ENCODE measurements at places on chromosomes 6 and 20.

DNA sequence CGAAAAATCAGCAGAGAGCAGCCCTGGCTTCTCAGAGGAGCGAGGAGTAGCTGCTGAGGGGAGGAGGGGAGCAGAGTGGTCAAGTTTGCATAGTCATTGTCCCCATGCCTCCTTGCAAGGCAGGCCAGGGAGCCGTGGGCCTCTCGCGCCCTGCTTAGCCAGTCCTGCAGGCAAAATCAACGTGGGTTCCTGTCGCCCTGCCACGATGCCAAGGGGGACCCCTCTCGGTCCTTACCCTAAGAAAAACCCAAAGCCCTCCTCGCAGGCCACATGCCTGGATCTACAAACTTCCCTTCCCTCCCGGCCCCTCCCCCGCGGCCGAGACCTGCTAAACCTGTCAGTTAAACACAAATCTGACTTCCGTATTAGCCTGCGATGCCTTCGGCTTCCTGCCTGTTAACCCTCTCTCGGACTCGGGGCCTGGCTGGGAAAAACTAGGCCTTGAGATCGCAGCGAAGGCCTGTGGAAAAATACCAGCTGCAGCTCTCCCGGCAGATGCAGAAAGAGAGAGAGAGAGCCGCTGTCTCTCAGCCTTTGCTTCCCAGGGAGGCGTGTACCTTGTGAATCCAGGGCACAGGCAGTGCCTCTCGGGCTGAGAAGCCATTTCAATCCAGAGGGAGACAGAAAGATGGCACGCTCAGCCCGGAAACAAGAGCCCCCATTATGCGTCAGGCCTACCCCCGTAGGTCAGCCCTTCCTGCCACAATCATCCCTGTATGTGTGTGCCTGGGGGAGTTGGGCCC is 968 bp upstream of the ZMYND8 start:
- peak; percentile 82 for DNase-seq

DNA sequence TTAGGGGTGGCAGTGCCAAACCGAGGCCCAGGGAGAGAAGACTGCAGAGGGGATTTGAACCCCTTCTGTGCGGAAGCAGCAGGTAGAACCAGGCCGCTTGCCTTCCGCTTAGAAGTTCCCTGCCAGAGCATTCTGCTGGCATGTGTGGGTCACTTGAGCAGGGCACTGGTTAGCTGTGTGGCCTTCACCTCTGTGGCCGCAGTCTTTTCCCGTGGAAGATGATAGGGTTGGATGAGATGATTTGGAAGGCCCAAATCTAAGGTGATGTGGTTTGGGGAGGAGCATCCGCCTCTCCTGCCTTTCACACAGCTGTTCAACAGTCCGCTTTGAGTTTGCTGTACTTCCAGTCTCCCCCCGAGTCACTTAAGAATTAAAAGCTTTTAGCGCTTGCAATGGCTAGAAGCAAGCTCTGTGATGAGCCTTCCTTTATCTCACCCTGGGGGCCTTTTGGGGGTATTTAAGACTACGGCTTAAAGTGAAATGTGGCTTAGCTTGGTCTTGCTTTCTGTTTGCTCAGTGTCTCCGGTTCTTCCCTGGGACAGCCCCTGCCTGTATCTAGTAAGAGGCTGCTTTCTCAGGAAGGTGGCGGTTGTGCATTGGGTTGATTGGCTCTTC is 743 bp downstream of the CMTR1 start:
- peak; percentile 64 for DNase-seq

- peak; percentile 63 for DNase-seq
Observed at GRCh38 chr20:39264506-39265172, 302.5 kb downstream of the DHX35 start.

DNA sequence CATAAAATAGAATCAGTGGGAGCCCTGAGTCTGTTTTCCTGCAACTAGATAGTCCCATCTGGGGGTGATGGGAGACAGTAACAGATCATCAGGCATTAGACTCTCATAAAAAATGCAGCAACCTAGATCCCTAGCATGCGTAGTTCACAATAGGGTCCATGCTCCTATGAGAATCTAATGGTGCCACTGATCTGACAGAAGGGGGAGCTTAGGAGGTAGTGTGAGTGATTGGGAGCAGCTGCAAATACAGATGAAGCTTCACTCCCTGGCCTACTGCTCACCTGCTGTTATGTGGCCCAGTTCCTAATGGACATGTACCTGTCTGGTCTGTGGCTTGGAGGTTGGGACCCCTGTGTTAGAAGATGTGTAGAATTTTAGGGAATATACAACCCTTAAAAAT is 904.5 kb upstream of the EPHA7 start:
- no peak for DNase-seq

GRCh38 chr6:26045928-26046368 is 41.3 kb upstream of the HFE start:
- peak; percentile 27 for DNase-seq

- no peak for DNase-seq
Observed at GRCh38 chr6:5181510-5182317, 79.0 kb downstream of the LYRM4 start.

DNA sequence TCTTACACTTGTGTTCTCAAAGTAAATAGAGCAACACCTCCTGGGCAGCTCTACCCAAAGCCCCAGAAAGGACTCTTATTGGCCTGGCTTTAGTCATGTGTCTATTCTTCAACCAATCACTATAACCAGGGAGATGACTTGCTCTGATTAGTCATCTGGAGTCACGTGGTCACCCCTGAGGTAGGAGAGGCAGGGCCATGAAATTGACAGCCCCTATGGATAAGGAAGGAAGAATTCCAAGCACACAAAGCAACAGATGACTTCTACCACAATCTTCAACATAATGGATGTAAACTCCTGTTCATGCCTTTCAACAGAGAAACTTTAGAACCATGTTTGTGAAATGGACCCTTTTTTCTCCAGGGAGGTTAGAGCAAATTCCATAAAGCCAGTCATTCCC is 24.6 kb upstream of the EYA2 start:
- DNase-seq = no peak

DNA sequence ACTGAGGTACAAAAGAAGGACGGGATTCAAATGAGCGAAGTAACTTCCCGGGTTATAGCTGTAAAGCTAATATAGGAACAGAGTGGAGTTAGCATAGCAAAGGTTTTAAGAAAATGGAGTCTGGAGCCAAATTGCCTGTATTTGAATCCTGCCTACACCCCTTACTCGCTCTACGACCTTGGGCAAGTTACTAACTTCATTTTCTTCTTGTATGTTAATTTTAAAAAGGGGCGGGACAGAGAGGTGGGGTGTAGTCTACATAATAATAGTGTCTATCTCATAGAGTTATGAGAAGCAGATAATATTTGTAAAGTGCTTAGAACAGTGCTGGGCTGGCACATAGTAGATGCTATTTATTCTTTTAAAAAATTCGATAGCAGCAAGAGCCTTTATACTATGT is 705 bp downstream of the ZSCAN23 start:
- no peak for DNase-seq

DNA sequence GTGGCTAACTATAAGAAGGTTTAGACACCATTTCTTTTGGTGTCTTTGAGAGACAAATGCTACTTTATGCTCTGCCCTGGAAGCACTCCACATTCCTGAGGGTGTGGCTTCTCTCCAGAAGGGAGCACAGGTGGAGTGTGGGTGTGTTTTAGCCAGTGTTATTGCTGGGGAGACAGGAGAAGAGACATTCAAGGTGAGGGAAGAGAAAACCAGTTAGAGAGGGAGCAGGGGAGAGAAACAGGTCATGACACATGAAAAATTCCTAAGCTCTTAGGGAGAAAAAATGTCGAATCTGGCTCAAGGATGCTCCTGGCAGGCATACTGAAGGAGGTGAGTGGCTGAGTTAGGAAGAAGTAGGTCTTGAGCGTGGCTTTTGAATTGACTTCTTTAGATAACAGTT is 292.8 kb downstream of the CLIC5 start:
- DNase-seq = no peak

GRCh38 chr20:62924442-62925075 is 1.7 kb downstream of the DIDO1 start:
- peak; percentile 28 for DNase-seq

DNA sequence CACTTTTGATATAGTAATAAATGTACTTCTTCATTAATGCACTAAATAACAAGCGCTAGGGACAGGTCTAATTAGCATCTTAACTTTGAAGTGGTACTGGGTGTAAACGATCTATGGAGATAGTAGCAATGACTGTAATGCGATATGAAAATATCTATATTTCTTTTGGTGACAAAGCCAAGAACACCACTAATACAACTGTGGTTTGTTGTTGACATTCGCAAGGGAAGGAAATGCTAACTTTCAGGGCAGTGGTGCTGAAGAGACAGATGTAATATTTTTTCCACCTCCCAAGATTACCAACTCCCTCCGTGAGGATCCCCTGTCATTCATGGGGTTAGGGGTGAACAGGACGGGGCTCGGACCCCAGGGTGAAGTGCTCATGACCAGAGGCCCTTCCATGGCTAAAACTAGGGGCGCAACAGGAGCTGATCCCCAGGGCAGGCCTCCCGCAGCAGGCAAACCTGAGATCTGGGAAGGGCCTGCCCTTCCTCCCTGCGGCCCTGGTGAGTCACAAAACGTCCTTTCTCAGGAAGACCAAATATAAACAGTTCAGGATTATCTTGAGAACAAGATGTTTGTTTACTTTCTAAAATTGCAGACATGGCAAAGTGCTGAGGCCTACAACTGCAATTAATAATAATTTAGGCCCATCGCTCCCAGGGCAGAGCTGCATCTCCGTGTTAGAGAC is 65.0 kb upstream of the TOX2 start:
- no peak for DNase-seq

- peak; percentile 45 for DNase-seq
Observed at GRCh38 chr6:144008120-144008811, at the start of gene PLAGL1. PLAGL1 (minus strand) TSS chr6:144008259; CDS start chr6:143948136, 60,123 bp downstream.

DNA sequence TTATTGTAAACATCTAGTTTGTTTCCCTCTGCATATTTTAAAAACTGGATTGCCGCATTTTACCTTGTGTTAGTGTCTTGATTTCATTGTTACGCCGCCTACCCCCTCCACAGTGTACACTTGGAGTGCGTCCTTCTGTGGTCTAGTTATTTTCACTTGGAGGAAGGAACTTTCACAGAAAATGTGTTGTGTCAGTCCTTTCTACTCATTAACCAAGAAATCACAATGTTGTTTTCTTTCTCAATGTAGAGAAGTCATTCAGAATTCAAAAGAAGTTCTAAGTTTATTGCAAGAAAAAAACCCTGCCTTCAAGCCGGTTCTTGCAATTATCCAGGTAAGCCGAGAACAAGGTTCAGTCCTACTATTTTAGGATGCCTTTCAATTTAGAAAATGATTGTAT is 10.3 kb downstream of the MTHFD1L start:
- DNase-seq = no peak

DNA sequence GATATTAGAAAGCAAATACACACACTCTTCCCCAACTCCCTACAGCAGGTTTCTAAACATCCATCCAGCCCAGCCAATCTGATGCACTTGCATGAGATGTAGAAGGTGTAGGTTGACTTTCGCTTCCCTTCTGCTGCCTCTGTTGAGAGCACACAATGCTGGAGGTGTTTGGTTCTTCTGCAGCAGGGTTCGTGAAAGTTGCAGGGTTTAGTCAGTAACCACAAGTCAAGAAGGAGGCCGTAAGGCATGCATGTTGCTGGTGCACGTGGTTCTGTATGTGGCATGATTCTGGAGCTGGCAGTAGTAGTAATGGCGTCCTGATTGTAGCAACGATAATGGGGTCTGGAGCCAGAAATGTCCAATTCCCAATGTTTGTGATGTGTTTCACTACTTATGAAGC is 53.0 kb downstream of the DEK start:
- DNase-seq = peak; percentile 39

DNA sequence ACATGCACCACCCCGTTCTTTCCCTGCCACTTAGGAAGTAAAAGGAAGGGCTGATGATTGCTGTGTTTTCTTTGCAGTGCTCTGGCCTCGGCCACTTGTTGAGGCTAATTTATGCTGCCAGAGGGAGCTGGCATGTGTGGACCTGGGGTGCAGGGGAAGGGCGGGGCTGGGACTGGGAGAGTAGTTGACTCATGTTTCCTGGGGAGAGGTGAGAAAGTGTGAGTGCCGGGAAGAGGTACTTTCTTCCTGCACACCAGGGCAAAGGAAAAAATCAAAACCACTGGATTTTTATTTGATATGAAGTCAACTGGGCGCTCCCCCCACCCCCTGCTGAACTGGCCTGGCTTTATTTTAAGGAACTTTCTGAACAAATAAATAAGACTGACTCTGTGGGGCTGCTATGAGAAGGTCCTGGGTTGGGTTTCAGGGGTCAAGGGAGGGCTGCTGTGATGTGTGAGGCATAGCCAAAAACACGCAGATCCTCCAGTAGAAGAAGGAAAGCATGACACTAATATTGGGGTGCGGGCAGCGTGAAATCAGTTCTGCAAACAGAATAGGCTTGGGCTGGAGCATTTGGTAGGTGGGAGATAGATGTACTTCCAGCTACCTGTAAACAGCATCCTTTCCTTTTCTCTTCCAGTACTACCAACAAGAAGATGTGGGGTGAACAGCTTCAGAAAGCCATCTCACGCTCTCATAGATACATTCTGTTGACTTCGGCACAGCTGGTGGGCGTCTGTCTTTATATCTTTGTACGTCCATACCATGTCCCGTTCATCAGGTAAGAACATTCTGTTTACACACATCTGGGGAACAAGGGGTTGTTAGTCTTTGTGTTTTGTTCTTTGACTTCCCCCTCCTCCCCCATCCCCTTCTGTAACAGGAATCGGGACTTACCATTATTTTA is 87.5 kb downstream of the SYNJ2 start:
- peak; percentile 42 for DNase-seq

- DNase-seq = no peak
Observed at GRCh38 chr6:144778773-144779492, 493.8 kb downstream of the UTRN start.

DNA sequence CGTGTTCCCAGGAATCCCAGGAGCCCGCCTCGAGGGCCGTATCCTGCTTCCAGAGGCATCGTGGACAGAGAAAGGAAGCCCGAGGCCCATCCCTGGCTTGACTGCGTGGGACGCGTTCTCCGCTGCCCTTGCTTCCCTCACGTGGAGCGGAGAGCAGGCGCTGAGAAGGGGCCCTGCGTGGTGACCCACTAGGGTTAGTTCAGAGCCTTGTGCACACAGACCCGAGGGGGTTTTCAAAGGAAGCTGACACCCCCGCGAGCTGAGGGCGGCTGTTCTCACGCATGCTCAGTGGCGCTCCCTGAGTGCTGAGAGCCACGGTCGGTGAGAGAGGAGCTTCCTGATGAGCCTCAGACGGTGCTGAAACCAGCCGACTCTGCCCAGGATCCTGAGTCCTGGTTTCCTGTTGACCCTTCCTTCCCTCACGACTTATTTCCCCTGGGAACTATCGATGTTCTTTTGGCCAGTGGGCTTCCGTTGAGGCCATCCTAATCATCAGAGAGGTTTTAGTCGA is 28.9 kb upstream of the CCR6 start:
- peak; percentile 65 for DNase-seq

Data from stimulated activated CD4-positive, alpha-beta T cell treated with anti-CD3 and anti-CD28 coated beads, Interleukin-15, amount 100 ng/mL, for 24 hours (primary cell).